Tongue (tissue), 3 donors: ENCODE measurements at places on chromosomes 5 and 9. TPM values are rescaled to one million over a fixed set of nuclear protein-coding genes. Genes with fewer than 3 reads are reported as not detected.

The NANS gene
- 40.3 TPM for total RNA-seq

The ZNF608 gene
- total RNA-seq = 37.8 TPM

The PCDH12 gene
- total RNA-seq = 20.1 TPM

The SEC16A gene
- 29.4 TPM for total RNA-seq

The DDX4 gene
- total RNA-seq = not detected

The PRR7 gene
- 0.72 TPM for total RNA-seq

The RASEF gene
- total RNA-seq = 5.5 TPM

The NEUROG1 gene
- total RNA-seq = not detected

The FBP2 gene
- total RNA-seq = 83.0 TPM

The LHX3 gene
- total RNA-seq = not detected

The MARVELD2 gene
- total RNA-seq = 3.2 TPM

The RNF208 gene
- not detected for total RNA-seq

The PCDHB13 gene
- total RNA-seq = 4.4 TPM

DNA sequence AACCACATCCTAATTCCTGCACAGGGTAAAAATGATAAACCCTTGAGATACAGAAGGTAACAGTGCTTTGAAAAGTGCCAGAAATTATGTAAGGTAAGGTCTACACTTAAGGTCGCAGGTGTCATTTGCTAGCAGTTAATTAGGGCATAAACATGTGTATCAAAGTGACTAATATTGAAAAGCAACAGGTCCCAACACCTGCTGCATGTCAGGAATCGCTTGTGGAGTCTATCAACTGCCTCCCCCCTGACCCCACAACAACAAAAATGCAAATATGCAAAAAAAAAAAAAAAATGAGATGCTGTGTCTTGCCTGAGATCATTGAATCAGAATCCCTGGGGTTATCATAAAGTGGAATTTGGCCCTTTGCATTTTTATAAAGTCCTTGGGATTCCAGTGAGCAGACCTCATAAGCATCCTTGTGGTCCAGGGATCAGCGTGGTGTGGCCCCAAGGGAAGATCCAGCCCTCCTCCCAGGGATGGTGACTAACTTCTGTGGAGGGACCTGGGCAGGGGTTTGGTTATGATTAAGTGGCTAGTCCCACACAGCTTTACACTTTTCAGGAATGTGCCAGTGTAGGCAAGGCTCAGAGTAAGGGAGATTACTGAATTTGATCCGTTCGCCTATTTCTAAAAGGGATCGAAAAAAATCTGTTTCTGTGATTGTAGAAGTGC lies 92.5 kb upstream of the TNFSF8 start:
- DNase-seq = no peak

DNA sequence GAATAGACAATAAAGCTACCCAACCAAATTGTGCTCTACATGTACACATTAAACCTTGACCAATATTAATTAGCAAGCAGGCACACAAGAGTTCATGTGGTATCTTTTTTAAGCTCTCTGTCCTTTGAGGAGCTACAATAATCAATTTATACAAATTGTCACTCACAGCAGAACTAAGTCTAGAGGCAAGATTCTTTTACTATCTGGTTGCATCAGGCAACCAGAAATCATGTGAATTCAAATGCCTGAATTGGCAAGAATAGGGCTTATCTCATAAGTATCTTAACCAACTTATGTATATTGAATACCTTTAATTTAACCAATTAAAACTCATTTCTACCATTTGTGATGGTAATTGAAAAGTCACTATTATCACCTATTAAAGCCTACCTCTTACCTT lies 145.5 kb upstream of the HAPLN1 start:
- DNase-seq = no peak

DNA sequence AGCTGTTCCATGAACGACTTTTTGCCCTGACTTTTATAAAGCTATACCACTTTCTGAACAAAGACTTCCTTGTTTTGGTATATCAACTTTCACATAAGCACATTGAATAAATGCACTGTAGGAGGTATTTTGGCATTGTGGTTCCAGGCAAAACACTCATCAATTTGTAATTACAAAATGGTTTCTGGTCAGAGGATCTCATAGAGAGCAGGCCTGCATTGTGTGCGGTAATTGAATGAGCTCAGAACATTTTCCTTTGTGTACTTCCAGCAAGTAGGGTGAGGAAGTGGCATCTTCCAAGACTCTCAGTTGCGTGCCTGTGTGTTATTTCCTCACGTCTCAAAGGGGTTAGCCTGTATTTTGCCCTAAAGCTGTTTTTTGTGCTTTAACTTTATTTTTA lies 89.2 kb downstream of the PDE6A start:
- peak; percentile 50 for DNase-seq

GRCh38 chr9:69370430-69370829 lies 45.4 kb downstream of the ENTREP1 start:
- DNase-seq = no peak

DNA sequence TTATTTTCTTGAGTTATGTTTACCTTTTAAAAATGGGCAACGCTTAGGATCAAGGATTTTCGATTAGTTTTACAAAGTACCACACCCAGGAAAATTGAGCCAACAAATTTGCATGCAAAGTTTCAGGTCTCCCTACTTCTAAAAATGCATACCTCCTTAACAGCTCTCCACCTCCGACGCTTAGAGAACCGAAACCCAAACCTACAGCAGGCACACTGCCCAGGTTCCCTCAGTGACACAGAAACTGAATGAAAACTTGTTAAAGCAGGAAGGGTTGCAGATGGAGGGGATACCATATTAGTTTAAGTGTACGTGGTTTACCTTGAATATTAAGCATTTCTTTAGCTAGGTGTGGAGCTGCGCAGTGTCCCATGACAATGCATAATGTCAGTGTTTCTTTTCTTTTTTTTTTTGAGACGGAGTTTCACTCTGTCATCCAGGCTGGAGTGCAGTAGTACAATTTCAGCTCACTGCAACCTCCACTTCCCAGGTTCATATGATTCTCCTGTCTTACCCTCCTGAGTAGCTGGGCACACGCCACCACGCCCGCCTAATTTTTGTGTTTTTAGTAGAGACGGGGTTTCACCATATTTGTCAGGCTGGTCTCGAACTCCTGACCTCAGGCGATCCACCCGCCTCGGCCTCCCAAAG lies 1.6 kb upstream of the SUB1 start:
- no peak for DNase-seq

- DNase-seq = no peak
These were observed 1.1 kb upstream of the LCNL1 start for GRCh38 chr9:136981588-136982231.

GRCh38 chr9:5909976-5910375 lies 19.3 kb downstream of the MLANA start:
- no peak for DNase-seq

- DNase-seq = no peak
These were observed 454.0 kb downstream of the DIRAS2 start for GRCh38 chr9:90188656-90189055.

DNA sequence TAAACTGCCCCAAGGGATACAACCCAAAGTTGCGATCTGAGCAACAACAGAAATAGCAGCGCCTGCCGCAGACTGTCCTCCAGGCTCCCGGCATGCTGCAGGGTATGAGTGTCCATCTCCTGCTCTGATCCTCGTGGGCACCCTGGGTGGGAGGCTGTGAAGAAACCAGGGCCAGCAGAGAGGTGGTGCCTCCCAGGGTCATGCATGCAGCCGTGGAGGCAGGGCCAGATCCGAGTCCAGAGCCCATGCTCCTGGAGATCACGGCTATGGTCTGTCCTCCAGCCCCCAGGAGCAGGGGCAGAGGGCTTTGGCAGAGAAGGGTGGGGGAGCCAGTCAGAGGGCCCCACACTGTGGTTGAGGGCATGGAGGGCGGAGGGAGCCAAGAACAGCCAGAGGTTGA lies 29.0 kb downstream of the HRH2 start:
- no peak for DNase-seq

- no peak for DNase-seq
These were observed 2.1 kb downstream of the KIF12 start for GRCh38 chr9:114096866-114097612.

GRCh38 chr9:89528131-89528530 lies 30.2 kb upstream of the SEMA4D start:
- no peak for DNase-seq

- DNase-seq = no peak
These were observed 432.3 kb upstream of the EDIL3 start for GRCh38 chr5:84816746-84817547.

DNA sequence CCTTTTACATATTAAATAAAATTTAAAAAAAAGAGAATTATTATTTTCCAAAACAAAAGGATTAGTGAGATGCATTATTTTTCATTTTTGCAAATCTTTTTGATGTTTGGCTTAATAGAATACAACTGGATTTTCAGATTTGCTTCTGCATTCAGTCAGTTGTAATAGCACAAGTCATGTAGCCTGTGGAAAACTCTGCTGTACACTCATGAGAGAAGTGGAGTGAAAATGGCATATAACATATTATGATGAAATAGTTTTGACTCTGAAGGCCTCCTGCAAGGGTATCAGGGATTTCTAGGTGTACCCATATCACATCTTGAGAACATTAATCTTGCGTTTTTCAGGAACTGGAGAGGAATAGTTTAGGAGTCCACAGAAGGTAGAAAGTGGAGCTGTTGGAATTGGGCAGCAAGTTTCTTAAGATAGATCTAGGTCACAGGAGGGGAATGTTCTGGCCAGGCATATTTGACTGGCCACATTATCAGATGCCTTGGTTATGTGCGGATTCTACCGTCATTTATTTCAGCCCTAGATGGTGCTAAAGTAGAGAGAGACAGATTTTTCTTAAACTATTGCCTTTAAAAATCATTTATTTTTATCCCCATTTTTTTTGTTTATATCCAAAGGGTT lies 16.4 kb downstream of the LNPEP start:
- DNase-seq = no peak

- DNase-seq = peak; percentile 90
These were observed 66.0 kb upstream of the CAMK4 start for GRCh38 chr5:111158105-111158744.

GRCh38 chr9:95820074-95820473 lies 55.4 kb upstream of the ERCC6L2 start:
- peak; percentile 35 for DNase-seq

- peak; percentile 43 for DNase-seq
These were observed 337.3 kb upstream of the RFX3 start for GRCh38 chr9:3863111-3863528.

DNA sequence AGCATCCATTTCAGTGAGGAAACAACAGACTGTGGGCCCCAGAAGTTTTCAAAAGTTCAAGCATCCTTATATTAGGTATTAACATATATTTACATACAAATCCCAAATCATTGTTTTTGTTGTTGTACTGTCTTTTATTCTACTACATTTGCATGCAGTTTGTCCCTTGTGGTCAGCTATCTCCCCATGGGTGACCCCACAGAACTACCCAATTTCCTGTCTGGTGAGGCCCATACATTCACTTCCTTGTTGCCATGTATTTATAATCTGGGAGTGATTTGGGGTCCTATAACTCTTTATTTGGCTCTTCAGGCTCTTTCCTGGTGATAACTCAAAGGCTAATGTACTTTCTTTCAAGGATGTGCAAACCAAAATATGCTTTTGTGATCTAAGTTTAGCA lies 3.3 kb upstream of the CD180 start:
- no peak for DNase-seq

DNA sequence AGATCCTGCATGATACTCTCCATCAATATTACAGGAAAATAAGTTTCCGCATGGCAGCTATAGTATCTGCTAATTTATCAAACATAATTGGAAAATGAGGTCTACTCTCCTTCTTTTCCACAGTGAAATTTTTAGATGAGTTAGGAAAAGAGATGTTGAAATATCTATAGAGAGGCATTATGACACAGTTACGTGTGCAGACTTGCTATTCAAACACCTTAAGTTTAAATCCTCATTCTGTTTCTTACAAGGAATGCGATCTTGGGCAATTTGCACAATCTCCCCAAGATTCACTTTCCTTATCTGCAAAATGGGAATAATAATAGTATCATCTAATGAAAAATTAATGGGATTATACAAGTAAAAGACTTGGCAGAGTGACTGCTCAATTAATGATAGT lies 91.7 kb upstream of the SLCO6A1 start:
- no peak for DNase-seq

GRCh38 chr5:108168915-108169314 lies 213.0 kb downstream of the FBXL17 start:
- DNase-seq = peak; percentile 48

DNA sequence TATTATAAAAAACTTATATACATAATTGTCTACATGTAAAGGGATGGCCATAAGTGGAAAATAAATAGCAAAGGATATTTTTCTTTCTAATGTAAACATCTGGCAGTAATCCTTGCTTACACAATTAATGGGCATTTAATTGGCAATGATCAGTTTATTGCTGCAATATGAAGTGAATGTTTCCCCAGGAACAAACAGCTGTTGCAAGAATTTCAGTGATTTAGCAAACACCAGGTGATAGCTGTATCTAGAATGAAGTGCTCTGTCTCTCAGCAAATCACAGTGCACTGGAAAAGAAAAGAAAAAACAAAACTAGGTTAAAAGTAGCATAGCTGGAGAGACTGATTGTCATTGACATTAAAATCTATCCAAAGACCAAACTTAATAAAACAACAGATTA lies 594.5 kb upstream of the ARRDC3 start:
- no peak for DNase-seq

GRCh38 chr9:79946712-79947111 lies 374.9 kb downstream of the TLE4 start:
- DNase-seq = peak; percentile 58

- DNase-seq = peak; percentile 59
These were observed 2.5 kb downstream of the FST start for GRCh38 chr5:53482717-53483638.

DNA sequence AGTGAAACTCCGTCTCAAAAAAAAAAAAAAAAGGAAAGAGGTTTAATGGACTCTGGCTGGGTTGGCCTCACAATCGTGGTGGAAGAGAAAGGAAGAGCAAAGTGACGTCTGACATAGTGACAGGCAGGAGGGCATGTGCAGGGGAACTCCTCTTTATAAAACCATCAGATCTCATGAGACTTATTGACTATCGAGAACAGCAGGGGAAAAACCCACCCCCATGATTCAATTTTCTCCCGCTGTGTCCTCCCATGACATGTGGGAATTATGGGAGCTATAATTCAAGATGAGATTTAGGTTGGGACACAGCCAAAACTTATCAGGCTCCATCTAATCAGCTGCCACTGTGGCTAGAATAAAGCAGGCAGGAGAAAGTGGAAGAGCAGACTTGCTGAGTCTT lies 610.4 kb upstream of the NUDT12 start:
- DNase-seq = no peak

- no peak for DNase-seq
These were observed 22.1 kb downstream of the IPPK start for GRCh38 chr9:92647671-92648473.
